ENCODE measurements at places on chromosomes 2 and 18.

GRCh38 chr2:40394597-40394996 is 57.3 kb downstream of the SLC8A1 start:
- no peak for DNase-seq

GRCh38 chr2:180747728-180748127 is 232.7 kb upstream of the UBE2E3 start:
- DNase-seq, result no peak

- no peak for DNase-seq
Observed at GRCh38 chr18:52409727-52410126, 69.7 kb downstream of the DCC start.

DNA sequence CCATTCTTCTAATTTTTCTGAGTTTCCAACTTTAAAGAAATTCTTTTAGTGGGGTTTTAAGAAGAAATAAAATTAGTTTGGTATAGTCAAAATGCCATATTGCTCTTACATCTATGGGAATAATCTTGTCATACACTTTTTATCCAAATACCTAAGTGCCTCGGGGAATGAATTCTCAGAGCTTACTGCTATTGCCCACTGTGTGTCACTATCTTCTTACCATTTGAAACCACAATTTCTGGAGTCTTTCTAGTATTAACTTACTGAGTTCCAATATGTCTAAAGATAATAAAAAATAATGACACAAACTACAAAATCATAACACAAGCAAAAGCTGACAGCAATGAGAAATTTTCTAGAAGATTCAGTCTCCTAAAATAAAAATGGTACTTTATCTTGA is 23.7 kb upstream of the DNAH6 start:
- DNase-seq, result no peak

All from fibroblast of skin of left biceps (primary cell).